Fibroblast of skin of right quadriceps (primary cell): ENCODE measurements at places on chromosomes 12 and 14.

DNA sequence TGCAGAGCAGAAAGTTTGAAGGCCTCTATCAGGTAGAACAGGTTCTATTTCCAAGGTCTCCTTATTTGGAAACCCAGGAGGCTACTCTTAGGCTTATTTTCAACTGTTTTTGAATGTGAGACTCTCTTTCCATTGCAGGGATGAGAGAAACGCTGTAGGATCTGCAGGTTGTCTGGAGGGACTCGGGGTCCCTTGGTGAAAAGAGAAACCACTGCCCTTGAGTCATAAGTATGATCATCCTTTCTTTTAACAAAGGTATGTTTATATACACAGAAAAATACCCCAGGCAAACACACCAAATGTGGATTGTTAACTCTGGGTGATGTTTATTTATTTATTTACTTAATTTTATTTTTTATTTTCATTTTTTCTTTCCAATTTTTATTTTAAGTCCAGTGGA is 57.8 kb upstream of the MAX start:
- no peak for DNase-seq

DNA sequence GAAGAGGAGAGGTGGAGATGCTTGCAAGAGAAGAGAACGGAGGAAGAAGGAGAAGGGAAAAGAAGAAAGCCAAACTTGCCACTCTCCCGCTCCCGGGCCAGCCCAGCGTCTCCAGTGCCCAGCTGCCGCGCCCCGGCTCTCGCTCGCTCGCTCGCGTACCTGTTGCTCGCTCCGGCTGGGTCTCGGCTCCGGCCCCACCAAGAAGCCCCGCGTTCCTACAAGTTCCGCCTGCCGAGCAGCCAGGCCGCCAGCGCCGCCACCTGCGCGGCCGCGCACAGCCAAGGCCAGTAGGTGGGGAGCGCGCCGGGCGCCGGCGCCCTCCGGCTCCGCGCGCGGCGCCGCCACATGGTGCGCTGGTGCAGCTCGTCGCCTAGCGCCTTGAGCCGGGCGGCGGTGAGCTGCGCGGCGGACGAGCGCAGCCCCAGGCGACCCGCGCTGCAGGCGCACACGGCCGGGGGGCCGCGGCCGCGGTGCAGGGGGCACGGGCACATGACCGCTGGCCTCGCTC is 370 bp downstream of the HRK start:
- DNase-seq, result peak; percentile 37

DNA sequence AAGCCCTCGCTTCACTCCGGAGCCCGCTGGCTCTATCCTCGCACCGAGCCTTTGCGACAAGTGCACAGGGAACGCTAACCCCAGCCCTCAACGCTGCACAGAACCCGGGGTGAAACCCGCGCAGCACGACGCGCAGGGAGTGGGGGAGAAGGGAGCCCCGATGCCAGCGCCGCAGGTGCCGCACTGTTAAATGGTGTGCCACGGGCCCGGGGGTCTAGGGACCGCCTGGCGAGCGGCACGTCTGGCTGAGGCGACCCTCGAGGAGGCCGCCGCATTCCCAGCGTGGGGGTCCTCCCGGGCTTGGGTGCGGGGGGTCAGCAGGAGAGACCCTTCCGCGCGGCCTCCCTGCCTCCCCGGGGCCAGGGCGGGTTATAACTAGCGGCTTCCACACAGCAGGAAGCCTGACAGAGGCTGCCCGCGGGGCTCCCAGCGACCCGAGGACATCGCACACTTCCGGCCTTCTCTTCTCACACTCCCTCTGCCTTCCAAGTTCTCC is 23.8 kb upstream of the LRTM2 start:
- DNase-seq, result no peak

- DNase-seq, result no peak
These were observed 169.2 kb downstream of the TMTC2 start for GRCh38 chr12:82855872-82856271.

DNA sequence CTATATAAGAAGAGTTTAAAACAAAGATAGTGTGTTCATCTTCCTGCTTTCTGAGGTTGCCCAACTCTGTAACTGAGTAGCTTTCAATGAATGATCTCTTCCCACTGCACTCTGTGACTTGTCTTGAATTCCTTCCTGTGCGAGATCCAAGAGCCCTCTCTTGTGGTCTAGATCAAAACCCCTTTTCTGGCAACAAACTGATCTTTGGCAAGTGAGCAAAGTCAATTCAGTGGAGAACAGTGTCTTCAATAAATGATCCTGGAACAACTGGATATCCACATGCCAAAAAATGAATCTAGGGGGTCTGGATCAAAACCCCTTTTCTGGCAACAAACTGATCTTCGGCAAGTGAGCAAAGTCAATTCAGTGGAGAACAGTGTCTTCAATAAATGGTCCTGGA is 8.5 kb downstream of the CFAP54 start:
- peak; percentile 47 for DNase-seq
